ENCODE measurements at places on chromosomes 16 and 17. TPM values are rescaled to one million over a fixed set of nuclear protein-coding genes. Genes with fewer than 3 reads are reported as not detected.

Gene KCNH6
- total RNA-seq: not detected

Gene C17orf78
- not detected for total RNA-seq

DNA sequence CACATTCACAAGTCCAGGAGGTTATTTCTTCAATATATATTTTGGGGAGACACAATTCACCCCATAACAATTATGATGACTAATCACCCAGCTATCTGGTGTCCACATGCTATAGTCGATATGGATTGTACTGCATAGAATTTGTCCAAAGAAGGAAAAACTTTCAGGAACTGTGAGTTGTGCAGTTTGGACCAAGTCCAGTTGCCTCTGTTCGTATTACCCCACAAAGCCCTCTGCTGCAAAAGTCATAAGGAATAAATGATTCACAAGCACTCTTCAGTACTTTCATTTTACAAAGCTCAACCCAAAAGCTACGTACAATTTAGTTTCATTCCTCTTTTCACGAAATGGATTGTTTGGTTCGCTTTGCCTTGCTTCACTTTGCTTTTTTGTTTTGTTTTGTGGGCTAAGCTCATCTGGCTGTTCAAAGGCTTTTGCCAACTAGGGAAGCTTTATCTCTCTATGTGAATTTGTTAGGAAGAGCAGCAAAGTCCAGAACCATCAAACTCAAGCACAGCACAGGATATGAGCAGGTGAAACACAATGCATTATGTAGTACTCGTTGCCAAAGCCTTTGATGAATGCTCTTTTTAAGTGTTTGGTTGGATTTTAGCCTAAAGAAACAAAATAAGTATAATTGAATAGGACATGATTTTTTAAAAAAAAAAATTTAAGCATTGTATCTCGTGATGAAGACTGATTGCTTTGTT is 98.6 kb downstream of the ZNF18 start:
- H3K36me3 ChIP-seq: no peaks in the 10 kb centered on the region
- no peak for DNase-seq
- H3K27ac ChIP-seq: no peak overlapping the region
- H3K27me3 ChIP-seq: no peaks in the 10 kb centered on the region
- H3K4me1 ChIP-seq: no peaks in the 10 kb centered on the region

Gene KCNH4
- 0.11 TPM for total RNA-seq

GRCh38 chr17:65703891-65704290 is 142.4 kb upstream of the AXIN2 start:
- no peak overlapping the region for H3K4me3 ChIP-seq
- no peak for DNase-seq
- H3K4me1 ChIP-seq: no peaks in the 10 kb centered on the region
- H3K27ac ChIP-seq: no peak overlapping the region

DNA sequence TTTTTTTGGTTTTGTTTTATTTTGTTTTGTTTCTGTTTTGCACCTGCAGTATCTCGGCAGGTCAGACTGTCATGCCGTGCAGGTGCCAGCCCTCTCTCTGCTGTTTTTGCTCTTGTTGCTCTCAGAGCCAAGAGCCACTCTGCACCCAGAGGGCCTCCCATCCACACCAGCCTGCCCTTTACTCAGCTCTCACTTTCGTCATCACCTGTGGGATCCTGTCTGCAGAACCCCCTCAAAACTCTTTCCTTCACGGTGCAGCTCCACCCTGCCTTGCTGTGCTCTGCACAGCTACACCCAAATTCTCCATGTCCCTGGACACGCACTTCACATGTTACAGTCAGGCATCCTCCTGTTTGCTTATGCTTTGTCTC is 2.6 kb downstream of the AOC3 start:
- no peaks in the 10 kb centered on the region for H3K4me1 ChIP-seq
- H3K36me3 ChIP-seq: no peaks in the 10 kb centered on the region
- DNase-seq: no peak
- no peak overlapping the region for H3K27ac ChIP-seq
- H3K4me3 ChIP-seq: peak overlapping the region; percentile 54

Gene FSCN2
- total RNA-seq: 0.71 TPM

- no peaks in the 10 kb centered on the region for H3K36me3 ChIP-seq
Observed at GRCh38 chr17:9677411-9677810, 32.1 kb downstream of the USP43 start.

Gene MT1F
- total RNA-seq: 1.3 TPM

GRCh38 chr16:12146966-12147365 is 170.4 kb downstream of the SNX29 start:
- H3K4me1 ChIP-seq: peaks cover 7% of the 10 kb centered on the region
- DNase-seq: no peak
- no peaks in the 10 kb centered on the region for H3K36me3 ChIP-seq
- H3K4me3 ChIP-seq: no peak overlapping the region
- no peak overlapping the region for H3K27ac ChIP-seq

Gene TM4SF5
- total RNA-seq: not detected

Gene MEOX1
- 6.5 TPM for total RNA-seq

Gene GP1BA
- total RNA-seq: not detected

GRCh38 chr17:9021158-9021991 is at the start of gene NTN1:
Gene NTN1, plus strand, starts transcription at chr17:9021510. Its CDS starts 864 bp downstream, at chr17:9022374.
- H3K27me3 ChIP-seq: peaks cover 11% of the 10 kb centered on the region
- peak within 1 kb of the TSS; percentile 77 for H3K4me3 ChIP-seq
- H3K27ac ChIP-seq: peak within 1 kb of the TSS; percentile 50
- DNase-seq: peak; percentile 50
- H3K36me3 ChIP-seq: no peaks in the 10 kb centered on the region

DNA sequence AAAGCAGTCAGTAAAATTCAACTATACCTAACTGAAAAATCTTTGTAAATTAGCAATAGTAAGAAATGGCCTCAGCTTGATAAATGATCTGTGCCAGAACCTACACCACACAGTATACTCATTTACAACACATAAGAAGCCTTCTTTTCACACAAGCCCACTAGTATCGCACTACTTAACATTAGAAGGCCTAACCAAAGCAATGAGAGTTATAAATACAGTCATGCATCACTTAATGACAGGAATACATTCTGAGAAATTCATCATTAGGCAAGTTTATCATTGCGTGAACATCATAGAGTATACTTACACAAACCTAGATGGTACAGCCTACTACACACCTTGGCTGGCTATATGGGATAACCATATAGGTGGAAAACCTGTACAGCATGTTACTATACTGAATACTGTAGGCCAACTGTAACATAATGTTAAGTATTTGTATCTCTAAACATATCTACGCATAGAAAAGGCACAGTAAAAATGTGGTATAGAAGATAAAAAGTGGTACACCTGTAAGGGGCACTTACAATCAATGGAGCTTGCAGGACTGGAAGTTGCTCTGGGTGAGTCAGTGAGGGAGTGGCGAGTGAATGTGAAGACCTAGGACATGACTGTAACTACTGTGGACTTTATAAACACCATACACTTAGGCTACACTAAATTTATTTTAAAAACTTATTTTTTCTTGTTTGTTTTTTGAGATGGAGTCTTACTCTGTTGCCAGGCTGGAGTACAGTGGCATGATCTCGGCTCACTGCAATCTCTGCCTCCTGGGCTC is 126.5 kb upstream of the CORO6 start:
- peaks cover 35% of the 10 kb centered on the region for H3K36me3 ChIP-seq
- H3K27me3 ChIP-seq: no peaks in the 10 kb centered on the region
- H3K4me1 ChIP-seq: peaks cover 60% of the 10 kb centered on the region
- no peak for DNase-seq
- H3K4me3 ChIP-seq: no peak overlapping the region

DNA sequence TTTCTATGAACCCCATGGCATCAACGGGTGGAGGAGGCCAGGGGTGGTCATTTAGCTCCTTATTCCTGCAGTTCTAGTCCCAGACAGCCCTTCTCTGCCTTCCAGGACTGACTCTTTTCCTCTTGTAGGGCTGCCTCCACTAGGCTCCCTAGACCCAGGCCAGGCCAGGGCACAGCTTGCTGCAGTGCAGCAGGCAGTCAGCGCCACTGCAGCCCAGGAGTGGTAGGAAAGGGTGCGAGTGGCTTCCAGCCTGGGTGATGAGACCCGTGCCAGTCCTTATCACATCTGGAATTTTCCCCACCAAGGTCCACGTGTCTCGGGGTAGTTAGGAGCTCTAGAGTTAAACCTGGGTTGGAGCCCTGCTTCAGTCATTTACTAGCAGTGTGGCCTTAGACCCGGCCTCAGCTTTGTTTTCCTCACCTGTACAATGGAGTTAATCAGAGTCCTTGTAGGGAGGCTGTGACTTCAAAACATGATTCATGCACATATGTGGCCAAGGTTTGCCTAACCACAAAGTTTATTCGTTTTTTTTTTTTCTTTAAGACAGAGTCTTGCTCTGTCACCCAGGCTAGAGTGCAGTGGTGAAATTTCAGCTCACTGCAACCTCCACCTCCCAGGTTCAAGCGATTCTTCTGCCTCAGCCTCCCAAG is 4.7 kb downstream of the SLC5A11 start:
- no peaks in the 10 kb centered on the region for H3K36me3 ChIP-seq
- DNase-seq: no peak
- no peak overlapping the region for H3K27ac ChIP-seq
- H3K4me1 ChIP-seq: no peaks in the 10 kb centered on the region

- no peaks in the 10 kb centered on the region for H3K27me3 ChIP-seq
- no peaks in the 10 kb centered on the region for H3K4me1 ChIP-seq
- no peak overlapping the region for H3K27ac ChIP-seq
- no peak for DNase-seq
Observed at GRCh38 chr16:189604-190186, 9.4 kb downstream of the HBQ1 start.

Gene ARL4D
- total RNA-seq: 1.8 TPM

Gene SNRNP25
- 49.3 TPM for total RNA-seq

Gene C16orf86
- 6.2 TPM for total RNA-seq

Gene WNT3
- total RNA-seq: not detected

- no peaks in the 10 kb centered on the region for H3K27me3 ChIP-seq
- no peak for DNase-seq
- no peak overlapping the region for H3K27ac ChIP-seq
Observed at GRCh38 chr17:42655528-42655927, 3.6 kb upstream of the TUBG2 start.

Gene CACNA1G
- not detected for total RNA-seq

Gene YBX2
- total RNA-seq: 0.66 TPM

- H3K27me3 ChIP-seq: peaks cover 27% of the 10 kb centered on the region
- peak; percentile 94 for DNase-seq
- no peak overlapping the region for H3K27ac ChIP-seq
- peaks cover 6% of the 10 kb centered on the region for H3K4me1 ChIP-seq
Observed at GRCh38 chr17:43760254-43760852, 1.8 kb upstream of the SOST start.

Gene TBKBP1
- total RNA-seq: 20.6 TPM

DNA sequence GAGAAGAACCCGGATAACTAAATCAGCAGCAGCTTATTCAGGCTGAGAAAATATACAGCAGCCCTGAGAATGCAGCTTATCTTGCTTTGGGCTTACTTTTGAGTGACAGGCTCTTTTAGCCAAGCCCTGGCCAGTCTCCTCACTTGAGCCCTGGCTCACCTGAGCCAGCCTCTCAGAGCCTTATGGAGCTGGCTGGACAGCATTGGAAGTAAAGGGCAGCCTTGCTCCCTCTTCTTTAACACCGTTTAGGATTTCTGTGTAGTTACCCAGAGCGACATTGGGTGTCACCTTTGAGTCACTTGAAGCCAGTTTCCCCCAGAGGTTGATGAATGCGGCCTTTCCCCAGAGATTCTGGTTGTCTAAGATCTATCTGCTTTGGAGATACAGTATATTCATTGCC is 7.7 kb upstream of the NPIPB2 start:
- no peaks in the 10 kb centered on the region for H3K4me1 ChIP-seq
- no peaks in the 10 kb centered on the region for H3K27me3 ChIP-seq
- no peak for DNase-seq

- H3K27ac ChIP-seq: no peak overlapping the region
- H3K4me1 ChIP-seq: peaks cover 21% of the 10 kb centered on the region
- H3K4me3 ChIP-seq: no peak overlapping the region
- no peaks in the 10 kb centered on the region for H3K36me3 ChIP-seq
- no peaks in the 10 kb centered on the region for H3K27me3 ChIP-seq
- no peak for DNase-seq
Observed at GRCh38 chr16:81008505-81008789, 1.4 kb downstream of the CENPN start.

DNA sequence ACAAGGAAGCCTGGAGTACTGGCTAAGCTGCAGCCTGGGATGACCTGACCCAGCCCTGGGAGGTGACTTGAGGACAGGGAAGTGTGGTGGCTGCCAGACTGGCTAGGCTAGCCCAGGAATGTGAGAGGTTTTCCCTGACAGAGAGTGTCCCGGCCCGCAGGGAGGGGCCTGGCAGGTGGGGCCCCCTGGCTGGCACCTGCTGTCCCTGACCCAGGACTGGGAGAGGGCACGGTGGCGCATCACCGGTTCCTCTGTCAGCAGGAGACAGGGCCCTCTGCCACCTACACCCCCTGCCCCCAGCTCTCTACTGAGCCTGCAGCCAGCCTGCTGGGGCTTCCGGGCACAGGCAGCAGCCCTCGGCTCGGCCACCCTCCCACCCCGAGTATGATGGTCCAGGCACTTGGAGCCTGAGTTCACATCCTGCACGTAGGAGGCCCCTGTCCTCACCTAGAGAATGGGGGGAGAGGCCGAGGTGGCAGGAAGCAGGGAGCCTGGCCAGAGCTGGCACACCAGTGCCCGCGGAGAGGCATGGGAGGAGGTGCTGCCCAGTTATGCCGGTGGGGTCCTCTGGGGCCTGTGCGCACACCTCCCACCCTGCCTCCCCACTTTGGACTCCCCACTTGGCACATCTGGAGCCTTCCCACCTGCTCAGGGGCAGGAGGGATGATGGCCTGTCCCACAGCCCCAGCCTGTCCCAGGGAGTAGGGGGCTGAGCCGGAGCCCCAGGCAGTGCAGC is 528 bp downstream of the PRSS27 start:
- no peaks in the 10 kb centered on the region for H3K27me3 ChIP-seq
- no peak for DNase-seq
- peaks cover 18% of the 10 kb centered on the region for H3K4me1 ChIP-seq

- H3K4me3 ChIP-seq: no peak overlapping the region
- no peak for DNase-seq
- H3K27me3 ChIP-seq: no peaks in the 10 kb centered on the region
Observed at GRCh38 chr17:57776366-57776765, 31.3 kb upstream of the CCDC182 start.

GRCh38 chr17:57004944-57005579 is 27.1 kb downstream of the SCPEP1 start:
- no peaks in the 10 kb centered on the region for H3K4me1 ChIP-seq
- H3K36me3 ChIP-seq: peaks cover 59% of the 10 kb centered on the region
- H3K27ac ChIP-seq: no peak overlapping the region
- no peak overlapping the region for H3K4me3 ChIP-seq
- no peak for DNase-seq
- no peaks in the 10 kb centered on the region for H3K27me3 ChIP-seq
